ENCODE measurements at places on chromosomes 6 and 20.

DNA sequence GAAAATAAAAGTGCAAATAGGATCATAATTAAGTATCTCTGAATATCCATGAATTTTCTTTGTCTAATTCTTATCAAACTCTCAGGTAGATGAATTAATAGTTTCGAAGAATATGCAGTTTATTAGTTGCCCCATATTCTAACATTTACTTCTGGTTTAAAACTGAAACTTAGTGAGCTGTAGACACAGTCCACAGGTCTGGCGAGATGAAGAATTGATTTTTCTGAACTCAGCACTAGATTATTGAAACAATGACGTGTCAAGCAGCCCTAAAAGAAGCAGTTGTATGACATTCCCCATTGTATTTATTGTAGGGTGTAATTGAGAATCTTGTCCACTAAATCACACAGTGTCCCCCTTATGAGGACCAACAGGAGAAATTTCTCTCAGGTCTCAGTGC lies 407.1 kb downstream of the GRIK2 start:
- no peak for DNase-seq

DNA sequence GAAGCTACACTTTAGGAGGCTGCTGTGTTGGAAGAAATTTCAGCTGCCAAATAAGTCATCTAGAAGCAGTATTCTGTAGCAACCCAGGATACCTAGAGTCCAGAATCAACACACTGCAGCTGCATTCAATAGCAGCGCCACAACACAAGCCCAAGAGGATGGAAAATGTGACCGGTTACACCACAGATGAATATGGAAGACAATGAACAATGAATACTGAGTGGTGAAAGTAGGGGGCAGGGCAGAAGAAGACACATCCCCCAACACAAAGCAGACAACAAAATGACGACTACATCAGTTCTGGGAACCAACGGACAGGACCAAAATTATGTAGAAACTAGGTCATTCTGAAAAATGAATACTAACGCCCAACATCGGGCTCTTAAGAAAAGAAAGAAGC lies 38.2 kb downstream of the KIF6 start:
- DNase-seq = no peak

- DNase-seq = peak; percentile 71
Measured at GRCh38 chr20:5072756-5073659, 46.8 kb downstream of the PCNA start.

DNA sequence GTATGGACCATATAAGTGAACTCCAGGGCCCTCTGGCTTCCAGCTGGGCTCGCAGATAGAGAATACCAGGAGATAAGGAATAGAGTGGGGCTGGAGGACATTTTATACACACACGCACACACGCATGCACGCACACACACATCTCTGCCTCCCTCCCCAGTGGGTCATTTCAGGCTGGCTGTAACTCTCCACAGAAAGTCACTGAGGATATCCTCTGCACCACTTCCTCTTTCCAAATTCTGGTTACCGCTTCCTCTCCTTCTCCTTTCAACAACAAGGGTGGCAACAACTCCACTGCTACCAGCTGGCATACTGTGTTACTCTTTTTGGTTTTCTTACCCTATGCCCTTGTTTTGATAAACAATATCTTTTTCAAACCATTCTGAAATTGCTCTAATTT lies 280.2 kb downstream of the COL12A1 start:
- DNase-seq = no peak

DNA sequence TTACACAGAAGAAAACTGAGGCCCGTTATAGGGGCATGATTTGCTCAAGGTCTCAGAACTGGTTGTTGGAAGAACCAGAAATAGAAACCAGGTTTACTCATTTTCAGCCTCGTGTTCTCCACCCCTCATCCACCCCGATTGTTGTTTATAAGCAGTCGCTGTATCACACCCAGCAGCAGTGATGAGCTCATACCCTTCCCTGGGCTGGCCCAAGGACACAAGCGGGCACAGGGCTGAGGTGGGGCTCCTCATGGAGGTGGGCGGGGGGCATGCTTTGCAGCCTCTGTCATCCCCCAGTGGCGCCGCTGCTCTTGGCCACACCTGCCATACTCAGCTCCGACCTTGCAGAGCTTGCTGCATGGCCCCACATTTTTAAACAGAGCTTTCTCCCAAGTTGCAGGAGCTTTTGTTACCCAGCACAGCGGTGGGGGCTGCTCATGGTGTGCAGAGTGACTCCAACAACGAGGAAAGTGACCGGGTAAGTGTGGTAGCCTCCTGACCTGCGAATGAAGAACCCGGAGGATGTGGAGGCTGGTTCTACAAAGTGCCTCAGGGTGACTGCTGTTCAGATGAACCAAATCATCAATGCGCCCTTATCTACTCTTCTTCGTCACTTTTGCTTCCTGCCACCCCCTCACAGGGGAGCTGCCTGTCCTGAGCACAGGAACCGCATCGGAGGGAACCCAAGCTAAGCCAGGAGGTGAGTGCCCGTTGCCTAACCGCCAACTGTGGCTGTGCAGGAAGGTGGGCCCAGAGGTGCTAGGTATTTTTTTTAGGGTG lies 43.6 kb upstream of the NKX2-2 start:
- no peak for DNase-seq

- DNase-seq = peak; percentile 90
Measured at GRCh38 chr6:134908906-134909516, 40.9 kb downstream of the ALDH8A1 start.

- no peak for DNase-seq
Measured at GRCh38 chr6:170046791-170047626, 243.9 kb downstream of the DLL1 start.

DNA sequence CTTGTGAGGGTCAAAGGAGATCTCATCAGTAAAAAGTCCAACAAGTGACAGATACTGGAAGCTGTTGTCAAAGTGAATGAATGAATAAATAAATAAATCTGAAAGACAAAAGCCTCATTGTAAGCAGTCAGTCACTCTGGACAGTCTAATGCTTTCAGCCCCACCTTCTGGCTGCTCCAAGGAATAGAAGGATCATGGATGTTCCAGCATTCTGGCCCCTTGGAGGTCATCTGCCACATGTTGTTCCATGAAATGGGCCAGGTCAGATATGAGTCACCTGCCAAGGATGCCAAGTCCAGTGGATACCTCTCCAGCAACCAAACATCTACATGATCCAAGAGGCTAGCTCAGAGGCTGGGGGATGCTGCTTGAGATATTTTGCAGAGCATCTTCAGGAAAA lies 185.6 kb downstream of the BMP7 start:
- DNase-seq = peak; percentile 56

- DNase-seq = peak; percentile 40
Measured at GRCh38 chr20:34544109-34544796, 14.3 kb upstream of the MAP1LC3A start.

GRCh38 chr6:15897063-15897876 lies 231.6 kb upstream of the MYLIP start:
- DNase-seq = no peak

DNA sequence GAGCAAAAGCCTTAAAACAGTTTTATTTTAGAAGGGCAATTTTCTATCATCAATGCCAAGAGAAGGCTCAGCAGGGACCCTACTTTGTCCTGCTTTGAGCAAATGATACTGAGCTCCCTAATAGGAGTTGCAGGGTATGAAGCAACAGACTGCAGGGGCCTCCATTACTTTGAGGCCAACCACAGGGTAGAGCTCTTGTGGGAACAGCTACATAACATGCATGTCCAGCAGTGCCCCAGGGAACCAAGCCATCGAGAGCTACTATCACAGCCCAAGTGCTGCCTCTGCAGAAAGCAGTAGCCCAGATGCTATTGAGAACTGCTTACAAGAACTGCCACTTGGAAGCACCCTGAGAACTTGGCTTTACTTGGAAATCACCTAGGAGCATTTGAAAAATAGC lies 222.1 kb downstream of the LAMA2 start:
- no peak for DNase-seq

DNA sequence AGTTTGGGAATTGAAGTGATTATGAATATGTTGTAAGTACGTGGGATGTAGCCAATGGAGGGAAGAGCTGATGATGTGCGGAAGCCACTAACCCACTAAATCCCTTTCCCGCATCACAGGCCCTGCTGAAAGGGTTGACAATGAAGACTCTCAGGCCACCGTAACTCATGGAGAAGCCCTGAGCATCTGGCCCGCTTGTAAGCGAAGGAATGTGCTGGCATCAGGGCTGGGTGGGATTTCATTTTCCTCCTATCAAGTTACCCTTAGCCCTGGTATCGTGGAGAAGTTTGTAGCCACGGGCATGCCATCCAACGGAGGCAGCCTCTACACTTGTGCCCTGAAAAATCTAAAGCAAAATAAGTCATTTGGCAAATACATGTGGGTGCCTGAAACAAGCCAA lies 355.0 kb downstream of the CDH26 start:
- no peak for DNase-seq

DNA sequence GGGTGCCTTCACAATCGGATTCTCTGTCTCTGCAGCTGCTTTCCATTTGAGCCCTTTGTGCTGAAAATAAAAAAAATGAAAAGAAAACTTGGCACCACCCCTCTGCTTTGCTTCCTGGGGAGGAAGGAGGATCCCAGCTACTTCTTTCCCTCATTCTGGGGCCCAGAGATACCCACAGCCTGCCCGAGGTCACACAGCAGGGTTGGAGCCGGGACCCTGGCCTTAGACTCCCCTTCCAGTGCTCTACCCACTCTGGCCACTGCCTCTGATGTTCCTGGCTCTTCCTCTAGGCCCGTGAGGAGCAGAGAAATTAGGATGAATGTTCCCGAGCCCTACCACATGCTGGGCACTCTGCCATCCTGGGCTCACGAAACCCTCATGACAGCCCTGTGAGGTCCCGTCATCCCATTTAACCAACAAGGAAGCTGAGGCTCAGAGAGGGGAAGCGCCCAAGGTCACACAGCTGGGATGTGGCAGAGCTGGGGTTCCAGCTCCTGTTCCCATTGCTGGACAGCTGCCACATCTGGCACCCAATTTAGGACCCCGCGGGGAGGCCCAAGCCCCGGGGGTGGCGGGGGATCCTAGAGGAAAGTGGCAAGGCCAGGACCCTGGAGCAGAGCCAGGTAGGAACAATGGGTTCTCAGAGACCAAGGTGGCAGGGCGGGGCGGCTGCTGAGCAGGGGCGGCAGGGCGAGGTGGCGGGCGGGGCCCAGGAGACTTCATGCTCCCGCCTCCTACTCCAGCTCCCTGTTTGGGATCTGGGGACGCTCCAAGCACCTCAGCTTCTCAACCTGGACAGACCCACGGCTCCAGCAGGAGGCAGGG lies 76.6 kb downstream of the CEBPB start:
- no peak for DNase-seq

- no peak for DNase-seq
Measured at GRCh38 chr6:148611213-148611612, 135.6 kb upstream of the UST start.

DNA sequence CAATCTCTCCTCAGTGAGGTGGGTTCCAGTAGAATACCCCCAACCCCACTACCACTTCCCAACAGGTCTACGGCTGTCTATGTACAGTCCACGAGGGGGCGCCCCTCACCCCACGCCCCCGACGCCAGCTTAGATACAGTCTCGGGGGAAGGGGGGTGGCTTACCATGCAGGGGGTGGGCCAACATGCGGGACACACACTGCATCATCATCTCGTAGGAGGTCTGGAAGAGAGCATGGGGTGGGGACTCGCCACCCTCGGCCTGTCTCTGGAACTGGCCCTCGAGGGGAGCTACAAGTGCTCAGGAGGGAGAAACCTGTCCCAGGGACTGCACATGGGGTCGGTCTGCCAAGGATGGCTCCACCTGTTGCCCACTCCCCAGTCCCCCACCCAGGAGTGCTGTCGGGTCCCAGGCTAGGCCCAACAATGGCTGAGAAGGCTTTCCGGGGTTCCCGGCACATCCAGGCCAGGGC lies 8.5 kb downstream of the MTCH1 start:
- no peak for DNase-seq

GRCh38 chr6:100617633-100618350 lies 153.1 kb upstream of the SIM1 start:
- DNase-seq = no peak

- no peak for DNase-seq
Measured at GRCh38 chr20:48758206-48758820, 69.5 kb downstream of the PREX1 start.

DNA sequence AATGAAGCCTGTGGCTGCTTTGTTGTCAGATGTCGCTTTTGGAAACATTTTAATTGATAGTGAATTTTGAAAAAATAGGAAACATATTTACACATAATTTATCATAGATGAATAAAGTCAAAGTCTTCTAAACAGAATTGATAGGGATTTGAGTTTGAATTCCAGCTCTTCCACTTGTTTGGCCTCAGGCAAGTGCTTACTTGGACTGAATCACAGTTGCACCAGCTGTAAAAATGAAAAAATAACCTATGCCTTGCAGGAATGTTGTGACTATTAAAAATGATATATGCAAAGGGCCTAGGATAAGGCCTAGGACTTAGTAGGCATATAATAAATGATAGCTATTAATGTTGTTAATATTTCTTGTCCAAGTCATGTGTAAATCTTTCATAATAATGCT lies 618.5 kb upstream of the MMS22L start:
- no peak for DNase-seq

DNA sequence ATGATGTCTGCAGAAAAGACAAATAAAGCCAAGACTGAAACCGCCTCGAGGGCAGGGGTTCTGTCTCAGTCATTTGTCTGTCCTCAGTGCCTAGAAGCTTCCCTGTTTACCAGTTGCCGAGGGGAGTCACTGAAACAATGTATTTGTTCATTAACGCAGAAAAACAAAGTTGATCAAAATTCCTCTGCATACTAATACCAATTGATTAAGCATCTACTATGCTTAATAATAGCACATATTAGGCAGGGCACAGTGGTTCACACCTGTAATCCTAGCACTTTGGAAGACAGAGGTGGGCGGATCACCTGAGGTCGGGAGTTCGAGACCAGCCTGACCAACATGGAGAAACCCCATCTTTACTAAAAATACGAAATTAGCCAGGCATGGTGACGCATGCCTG lies 1.8 kb upstream of the FKBP5 start:
- DNase-seq = no peak

DNA sequence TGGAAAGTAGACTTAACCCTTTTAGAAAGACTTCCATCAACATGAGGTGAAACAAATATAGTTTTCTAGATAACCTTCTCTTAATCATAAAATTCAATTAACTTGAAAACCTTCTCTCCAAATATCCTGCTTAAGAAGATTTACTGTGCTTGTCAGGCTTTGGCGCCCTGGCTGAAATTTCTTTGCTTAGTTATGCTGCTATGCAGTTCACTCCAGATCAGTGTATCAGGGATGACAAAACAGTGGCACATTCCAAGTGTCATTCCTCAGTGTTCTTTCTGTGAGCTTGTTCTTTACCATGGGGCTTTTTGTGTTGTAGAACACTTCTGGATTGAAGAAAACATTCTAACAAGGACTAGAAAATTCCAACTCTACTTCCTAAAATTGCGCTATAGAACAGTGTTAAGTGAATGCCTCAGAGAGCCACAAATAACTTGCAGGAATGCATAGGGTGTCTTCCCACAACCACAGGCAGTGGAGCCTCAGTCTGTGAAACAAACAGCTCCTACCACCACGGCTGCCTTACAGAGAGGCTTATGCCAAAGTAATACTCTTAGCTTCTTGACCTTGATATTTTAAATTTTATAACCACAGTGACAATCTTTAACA lies 443.6 kb downstream of the CDC5L start:
- no peak for DNase-seq
